ENCODE measurements at places on chromosomes 1 and 21. TPM values are rescaled to one million over a fixed set of nuclear protein-coding genes. Genes with fewer than 3 reads are reported as not detected.

Gene NR1I3
- total RNA-seq: not detected

Gene HUNK
- total RNA-seq: 4.8 TPM

Gene CCDC30
- 1.7 TPM for total RNA-seq

Gene HSD3B1
- 0.53 TPM for total RNA-seq

Gene KLF18
- not detected for total RNA-seq

Gene SPRR3
- total RNA-seq: not detected

Gene TNFSF4
- 1.4 TPM for total RNA-seq

Gene F13B
- total RNA-seq: not detected

Gene RGS16
- 8.2 TPM for total RNA-seq

Gene RXRG
- total RNA-seq: 53.0 TPM

Gene CD101
- total RNA-seq: 3.5 TPM

Gene DNAI4
- 9.2 TPM for total RNA-seq

All from muscle of leg (tissue), 16 donors.